ENCODE measurements at places on chromosomes 2 and 18.

GRCh38 chr2:237068005-237068576 is 17.6 kb upstream of the COPS8 start:
- DNase-seq, result no peak

DNA sequence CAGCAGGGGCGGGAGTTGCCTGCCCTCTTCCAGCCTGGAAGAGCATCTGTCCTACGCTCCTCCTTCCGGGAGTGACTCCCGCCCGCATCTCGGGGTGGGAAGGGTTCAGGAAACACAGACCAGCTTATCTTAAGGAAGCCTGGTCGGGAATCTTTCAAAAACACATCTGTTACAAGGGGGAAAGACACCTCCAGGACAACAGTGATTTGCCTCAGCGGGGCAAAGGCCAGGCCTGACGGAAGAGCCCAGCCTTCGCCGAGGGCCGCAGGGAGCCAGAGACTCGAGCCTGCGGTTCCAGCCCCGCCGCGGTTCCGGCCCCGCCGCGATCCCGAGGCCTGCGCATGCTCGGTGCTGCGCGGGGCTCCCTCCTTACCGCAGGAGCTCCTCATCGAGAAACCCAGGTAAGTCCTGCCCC is 38.1 kb upstream of the TGIF1 start:
- no peak for DNase-seq

GRCh38 chr2:57842531-57842930 is 204.1 kb upstream of the VRK2 start:
- no peak for DNase-seq

- DNase-seq, result no peak
Measured at GRCh38 chr2:177262092-177262491, 2.4 kb downstream of the NFE2L2 start.

DNA sequence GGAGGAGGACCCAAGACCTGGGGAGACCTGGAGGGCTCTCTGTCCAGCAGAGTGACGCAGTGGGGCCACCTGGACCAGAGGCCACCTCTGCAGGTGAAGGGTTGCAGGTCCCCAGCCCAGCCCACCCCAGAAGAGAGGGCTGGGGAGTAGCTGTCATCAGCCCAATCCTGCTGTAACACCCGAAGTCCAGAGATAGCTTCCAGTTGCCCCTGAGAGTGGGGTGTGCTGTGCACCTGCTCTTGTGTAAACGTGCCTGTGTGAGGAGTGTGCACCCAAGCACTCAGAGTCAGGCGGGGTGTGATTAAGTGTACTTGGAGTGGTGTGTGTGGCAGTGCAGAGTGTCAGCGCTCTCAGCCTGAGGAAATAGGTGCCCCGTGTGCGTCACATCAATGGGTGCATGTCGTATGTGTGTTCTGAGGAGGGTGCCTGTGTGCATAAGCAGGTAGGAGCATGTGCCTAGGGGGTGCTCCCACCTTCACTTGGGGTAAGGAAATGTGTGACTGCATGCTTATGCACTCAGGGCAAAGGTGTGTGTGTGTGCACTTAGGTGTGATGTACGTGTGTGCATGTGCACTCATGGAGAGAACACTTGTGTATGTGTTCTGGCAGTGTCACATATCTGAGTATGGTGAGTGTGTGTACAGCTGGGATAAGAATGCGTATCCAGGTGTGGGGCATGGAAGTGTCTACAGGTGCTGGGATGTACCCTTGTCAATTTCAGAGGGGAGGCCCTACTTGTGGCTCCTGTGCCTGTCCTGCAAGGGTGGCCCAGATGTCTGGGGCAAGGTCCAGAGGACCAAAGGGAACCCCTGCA is 672 bp downstream of the ATP6V1B1 start:
- DNase-seq, result no peak

GRCh38 chr2:86520153-86520552 is 43.1 kb downstream of the CHMP3 start:
- no peak for DNase-seq

DNA sequence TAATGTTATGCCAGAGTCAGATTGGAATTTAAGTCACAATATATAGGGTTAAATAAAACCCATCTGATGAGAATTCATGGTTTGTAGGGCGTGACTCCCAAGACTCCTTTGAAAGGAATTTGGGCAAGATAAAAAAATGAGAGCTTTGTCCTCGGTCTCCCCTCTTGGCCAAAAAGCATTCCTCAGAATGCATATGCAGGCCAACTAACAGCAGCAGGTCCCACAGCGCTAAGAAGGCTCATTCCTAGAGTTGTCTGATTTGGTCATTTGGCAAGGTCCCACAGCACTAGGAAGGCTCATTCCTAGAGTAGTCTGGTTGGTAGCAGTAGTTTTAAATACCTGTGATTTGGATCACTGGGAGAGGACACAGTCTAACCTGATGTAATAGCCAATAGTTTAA is 106.3 kb upstream of the B3GNT2 start:
- no peak for DNase-seq

DNA sequence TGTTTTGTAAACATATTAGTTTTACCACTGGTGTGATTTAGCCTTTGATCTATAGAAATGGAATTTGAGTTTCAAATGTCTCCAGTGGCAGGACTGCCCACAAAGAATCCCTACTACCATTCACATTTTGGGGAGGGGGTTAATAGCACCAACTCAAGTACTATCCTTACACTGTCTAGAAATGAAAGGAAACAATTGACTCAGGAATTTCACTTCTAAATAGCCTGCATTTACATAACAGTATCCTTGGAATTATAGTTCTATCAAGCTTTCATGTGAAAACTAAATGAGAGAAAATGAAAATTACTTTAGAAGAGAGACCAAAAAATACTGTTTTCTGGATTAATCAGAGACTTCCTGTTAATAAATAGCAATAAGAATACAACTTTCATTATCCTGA is 7.5 kb upstream of the CCDC93 start:
- DNase-seq, result no peak

GRCh38 chr18:37872562-37872961 is 307.0 kb upstream of the CELF4 start:
- no peak for DNase-seq

DNA sequence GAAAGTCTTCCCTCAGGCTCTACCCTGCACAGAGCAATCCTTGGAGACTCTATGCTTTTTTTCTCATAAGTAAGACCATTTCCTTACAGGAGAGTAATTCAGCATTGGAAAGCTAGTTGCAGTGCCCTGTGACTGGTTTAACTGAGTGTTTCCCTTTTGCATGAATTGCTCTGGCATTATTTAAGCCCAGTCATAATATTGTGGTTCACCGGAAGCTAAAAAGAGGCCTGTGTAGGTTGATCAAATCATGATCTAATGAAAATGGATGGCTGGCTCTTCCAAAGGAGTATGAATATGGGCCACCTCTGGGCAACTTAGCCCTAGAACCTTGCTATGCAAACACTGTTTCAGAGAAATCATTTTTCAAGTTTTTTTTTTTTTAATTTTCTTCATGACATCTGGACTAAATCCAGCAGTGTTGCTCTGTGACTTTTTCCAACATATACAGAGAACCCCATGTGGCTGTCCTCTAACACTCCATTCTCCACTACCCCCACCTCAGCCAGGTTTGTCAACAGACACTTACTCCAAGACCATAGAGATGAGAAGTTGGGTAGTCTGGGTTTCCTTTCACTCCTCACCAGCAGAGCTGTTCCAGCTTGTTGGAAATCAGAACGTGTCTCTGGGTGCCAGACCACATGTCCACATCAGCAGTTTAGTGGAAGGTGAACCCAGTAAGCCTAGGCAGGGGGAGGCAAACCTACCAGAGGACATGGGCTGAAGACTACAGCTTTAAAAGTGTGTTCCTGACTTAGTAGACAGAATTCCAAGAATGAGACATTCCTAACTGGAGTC is 175.2 kb upstream of the SLC14A2 start:
- no peak for DNase-seq

GRCh38 chr2:71078624-71079023 is 10.2 kb downstream of the NAGK start:
- DNase-seq, result peak; percentile 2

DNA sequence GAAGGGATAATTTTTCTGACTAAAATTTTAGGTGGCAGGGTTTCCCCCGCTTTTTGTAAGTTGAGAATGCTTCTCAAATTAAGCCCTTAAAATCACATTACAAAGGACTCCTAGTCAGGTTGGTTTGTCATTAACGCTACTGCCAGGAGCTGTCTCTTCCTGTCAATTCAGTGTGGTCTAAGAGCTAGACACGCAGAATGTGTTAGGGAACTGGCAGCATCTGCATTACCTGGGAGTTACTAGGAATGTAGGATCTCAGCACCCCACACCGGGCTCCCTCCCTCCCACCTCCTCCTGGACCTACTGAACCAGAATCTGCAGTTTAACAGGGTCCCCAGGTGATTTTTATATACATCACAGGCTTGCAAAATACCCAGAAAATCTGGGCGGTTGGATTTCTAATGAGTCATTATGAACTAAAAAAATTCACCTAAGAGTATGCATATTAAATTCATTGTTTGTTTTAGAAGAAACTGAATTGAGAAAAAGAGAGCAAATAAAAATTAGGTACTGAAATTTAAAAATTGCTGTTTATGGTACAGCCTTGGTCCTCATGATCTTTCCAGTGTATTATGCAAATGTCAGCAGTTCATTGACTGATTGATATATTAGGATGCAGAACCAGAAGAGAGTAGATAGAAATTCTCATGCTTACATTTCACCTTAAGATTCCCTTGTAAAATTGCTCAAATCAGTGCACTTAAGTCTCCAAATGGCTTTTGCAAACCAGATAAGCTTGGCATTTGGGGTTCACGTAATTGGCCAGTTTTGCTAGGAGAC is 130.9 kb upstream of the ITGA6 start:
- no peak for DNase-seq

DNA sequence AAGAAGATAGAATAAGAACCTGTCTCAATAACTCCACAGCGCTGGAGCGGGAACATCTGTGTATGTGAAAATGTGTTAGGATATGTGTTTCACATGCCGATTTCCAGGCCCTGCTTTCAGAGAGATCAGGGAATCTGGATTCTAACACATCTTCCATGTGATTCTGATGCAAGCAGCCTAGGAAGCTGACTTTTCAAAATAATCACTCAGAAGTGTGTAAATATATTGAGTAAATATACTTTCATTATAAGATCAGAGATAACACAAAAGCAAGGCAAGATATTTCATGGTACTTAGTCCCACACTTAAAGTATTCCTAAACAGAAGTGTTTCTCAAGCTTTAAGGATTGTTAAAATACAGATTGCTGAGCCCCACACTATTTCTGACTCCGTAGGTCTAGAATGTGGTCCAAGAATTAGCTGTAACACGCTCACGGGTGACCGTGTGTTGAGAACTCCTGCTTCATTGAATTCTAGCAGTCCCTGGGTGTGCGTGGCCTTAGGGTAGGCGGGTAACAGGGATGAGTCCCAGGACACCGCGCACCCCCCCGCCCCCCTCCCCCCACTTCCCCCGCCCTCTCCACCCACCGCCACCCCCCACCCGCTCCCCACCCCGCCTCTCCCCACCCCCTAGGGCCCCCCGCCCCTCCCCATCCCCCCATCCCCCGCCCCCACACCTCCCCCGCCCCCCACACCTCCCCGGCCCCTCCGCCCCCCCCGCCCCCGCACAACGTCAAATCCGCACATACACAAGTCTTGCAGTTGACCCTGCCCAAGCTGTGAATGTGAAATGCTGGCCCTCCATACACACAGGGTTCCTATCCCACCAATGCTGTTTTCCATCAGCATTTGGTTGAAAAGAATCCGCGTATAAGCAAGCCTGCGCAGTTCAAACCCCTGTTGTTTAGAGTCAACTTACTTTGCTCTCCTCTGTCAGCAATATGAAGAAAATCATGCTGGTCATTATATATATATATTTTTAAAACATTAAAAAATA is 94.2 kb upstream of the SLC39A10 start:
- DNase-seq, result no peak

GRCh38 chr2:147789720-147790119 is 55.1 kb upstream of the ACVR2A start:
- no peak for DNase-seq

DNA sequence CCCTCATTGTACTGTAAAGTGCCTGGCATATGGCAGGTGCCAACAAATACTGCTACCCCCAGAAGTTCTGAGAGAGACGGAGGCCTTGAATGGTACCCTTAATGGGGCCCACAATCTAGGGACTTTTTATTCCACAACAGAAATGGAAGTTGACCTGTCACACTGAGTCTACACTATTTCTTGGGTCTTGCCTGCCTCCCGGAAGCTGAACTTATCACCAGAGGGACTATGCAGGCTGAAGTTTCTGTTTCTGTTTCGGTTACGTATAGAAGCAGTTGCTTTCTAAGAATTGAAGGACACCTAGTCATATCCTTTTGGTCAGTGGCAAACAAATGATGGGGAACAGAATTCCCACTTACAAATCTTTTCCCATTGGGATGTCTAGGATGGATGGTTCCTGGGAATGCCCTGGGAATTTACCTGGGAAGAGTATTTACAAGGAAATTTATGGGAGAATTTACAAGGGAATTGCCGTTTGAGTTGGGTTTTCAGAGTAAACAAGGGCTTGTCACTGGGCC is 74.2 kb downstream of the HS1BP3 start:
- no peak for DNase-seq

GRCh38 chr18:22928339-22928738 is 4.8 kb upstream of the RBBP8 start:
- DNase-seq, result no peak

DNA sequence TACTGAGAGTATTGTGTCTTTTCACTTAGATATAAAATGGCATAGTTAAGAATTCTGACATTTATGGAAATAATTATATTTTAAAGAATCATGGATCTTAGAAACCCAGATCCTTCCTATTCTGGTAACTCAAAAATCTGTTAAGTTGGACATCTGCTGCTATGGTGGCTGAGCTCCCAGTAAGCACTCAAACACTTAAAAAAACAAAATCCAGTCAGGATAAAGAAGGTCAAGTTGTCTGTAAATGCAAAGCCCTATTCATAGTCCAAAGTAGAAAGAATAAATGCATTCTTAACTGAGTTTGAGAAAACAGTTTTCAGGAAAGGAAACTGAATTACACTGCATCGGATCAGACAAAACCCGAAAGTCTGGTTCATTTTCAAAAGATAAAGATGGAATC is 35.6 kb downstream of the EIF2AK3 start:
- DNase-seq, result no peak

DNA sequence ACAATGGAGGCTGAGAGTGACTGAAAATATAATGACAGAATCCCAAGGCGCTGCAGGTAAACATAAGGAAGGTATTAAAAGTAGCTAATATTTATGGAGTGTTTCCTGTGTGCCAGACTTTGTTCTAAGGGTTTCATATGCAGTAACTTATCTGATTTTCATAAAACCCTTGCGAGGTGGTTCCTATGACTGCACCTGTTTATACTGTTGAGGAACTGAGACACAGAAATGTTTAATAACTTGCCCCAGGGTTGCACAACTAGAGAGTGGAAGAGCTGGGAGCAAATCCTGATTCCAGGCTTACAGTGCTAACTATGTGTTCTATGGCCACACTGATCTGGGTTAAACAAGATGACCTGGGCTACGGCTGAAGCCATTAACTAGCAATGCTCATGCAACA is 2.4 kb downstream of the SP110 start:
- DNase-seq, result no peak

GRCh38 chr2:23503682-23504081 is 118.7 kb downstream of the KLHL29 start:
- no peak for DNase-seq

DNA sequence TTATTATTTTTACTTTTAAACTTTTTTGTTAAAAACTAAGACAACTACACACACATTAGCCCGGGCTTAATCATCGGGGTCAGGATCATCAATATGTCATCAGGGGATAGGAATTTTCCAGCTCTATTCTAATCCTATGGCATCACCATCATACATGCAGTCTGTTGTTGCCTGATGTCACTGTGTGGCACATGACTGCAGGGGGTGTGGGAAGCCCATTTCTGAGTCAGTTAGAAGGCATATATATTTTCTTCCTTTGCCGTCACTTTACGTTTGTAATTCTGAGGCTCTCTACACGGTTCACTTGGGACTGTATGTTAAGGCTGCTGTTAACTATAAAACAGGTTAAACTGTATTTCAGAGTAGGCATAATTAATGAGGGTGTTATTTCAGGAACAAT is 144.4 kb upstream of the ITGA6 start:
- no peak for DNase-seq
